SK-MEL-5 (cell line): ENCODE measurements at places on chromosomes 2 and 18. TPM values are rescaled to one million over a fixed set of nuclear protein-coding genes. Genes with fewer than 3 reads are reported as not detected.

The ARHGAP15 gene
- 0.71 and 2.4 TPM in 2 replicates for total RNA-seq

The RAD51AP2 gene
- not detected in 2 replicates for total RNA-seq

The PARD6G gene
- 8.6 and 8.8 TPM in 2 replicates for total RNA-seq

The RETREG2 gene
- total RNA-seq, result 104 and 124 TPM in 2 replicates

The ZCCHC2 gene
- 8.4 and 12.7 TPM in 2 replicates for total RNA-seq

The CHRND gene
- 0.13 TPM in 1 of 2 replicates, not detected in the other for total RNA-seq

The APCDD1 gene
- total RNA-seq, result not detected in 2 replicates

The OR6B3 gene
- not detected in 2 replicates for total RNA-seq

The LRATD1 gene
- 0.18 and 0.21 TPM in 2 replicates for total RNA-seq

The ZSWIM2 gene
- not detected in 2 replicates for total RNA-seq

The GNLY gene
- not detected in 2 replicates for total RNA-seq

The CFC1 gene
- not detected in 2 replicates for total RNA-seq

The SKOR2 gene
- not detected in 2 replicates for total RNA-seq

The SLC5A7 gene
- total RNA-seq, result not detected in 2 replicates

The EPAS1 gene
- 2.6 and 3.9 TPM in 2 replicates for total RNA-seq

The RNF103 gene
- 11.2 and 13.4 TPM in 2 replicates for total RNA-seq

The AKAIN1 gene
- total RNA-seq, result not detected in 2 replicates

The NT5DC4 gene
- 0.13 TPM in 1 of 2 replicates, not detected in the other for total RNA-seq

The SCLY gene
- total RNA-seq, result 64.8 and 71.6 TPM in 2 replicates

The TMEM198 gene
- total RNA-seq, result 2.1 TPM in 2 replicates

The FAP gene
- 0.37 and 2.3 TPM in 2 replicates for total RNA-seq

The CDCA7 gene
- 19.7 and 20.8 TPM in 2 replicates for total RNA-seq

The KIAA2012 gene
- not detected in 2 replicates for total RNA-seq

The MPV17 gene
- total RNA-seq, result 268 and 286 TPM in 2 replicates

The OTOS gene
- total RNA-seq, result not detected in 2 replicates

The EML6 gene
- total RNA-seq, result 0.24 and 0.95 TPM in 2 replicates

The MDH1 gene
- 774 and 885 TPM in 2 replicates for total RNA-seq

The ECEL1 gene
- total RNA-seq, result 0.05 TPM in 1 of 2 replicates, not detected in the other

The UGT1A6 gene
- total RNA-seq, result not detected in 2 replicates

The MDH1B gene
- total RNA-seq, result 1.8 and 2.2 TPM in 2 replicates

The KIF5C gene
- 1.3 and 1.4 TPM in 2 replicates for total RNA-seq
